ENCODE measurements at places on chromosomes 6 and 20.

GRCh38 chr6:142313284-142313683, 11.5 kb downstream of the ADGRG6 start:
- DNase-seq, result no peak

DNA sequence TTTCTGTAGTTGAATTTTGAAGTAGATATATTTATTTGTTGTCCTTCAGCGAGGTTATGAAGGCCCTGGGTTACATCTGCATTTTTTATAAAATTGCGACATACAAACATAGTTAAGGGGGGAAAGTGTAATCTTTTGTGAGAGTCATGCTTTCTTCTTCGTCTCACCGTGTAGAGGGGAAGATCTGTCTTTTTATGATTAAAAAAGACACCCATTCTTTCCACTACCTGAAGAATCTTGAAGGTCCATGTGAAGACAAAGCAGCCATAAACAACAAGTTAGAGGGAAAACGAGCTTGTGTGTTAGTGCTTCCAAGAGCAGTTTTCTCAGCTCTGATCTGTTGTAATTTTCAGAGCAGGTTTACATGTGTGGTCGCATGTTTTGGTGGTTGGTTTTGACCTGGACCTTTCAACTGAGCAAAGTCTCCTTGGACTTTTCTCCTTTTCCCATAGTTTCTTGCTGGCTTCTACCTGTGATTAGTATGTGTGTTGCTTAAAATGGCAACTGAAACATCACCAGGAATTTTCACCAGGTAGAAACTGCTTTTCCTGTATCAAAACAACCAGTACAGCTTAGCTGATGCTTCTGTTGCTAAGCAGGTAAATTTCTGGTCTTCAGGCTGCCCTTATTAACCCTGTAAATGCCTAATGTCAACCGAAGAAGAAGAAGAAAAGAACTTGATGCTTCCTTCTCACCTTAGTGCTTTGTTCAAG, 37.3 kb downstream of the RREB1 start:
- DNase-seq, result no peak

DNA sequence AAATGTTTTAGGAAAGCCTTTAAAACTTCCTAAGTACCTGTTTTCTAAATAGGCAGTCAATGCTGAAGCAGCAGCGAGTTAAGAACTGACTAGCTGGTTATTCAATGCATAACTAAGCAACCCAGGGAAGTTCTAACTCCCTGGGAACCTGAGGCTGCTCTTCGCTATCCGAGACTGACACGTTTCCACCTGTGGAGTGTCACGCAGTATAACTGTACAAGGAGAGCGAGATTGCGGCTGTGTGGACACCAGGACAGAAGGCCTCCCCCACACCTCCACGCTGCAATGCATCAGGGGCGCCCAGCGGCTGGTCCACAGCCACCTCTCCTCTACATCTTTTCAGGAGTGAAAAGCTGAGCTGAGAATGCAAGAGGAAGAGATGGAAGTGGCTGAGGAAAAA, 8.0 kb downstream of the PXDC1 start:
- peak; percentile 23 for DNase-seq

DNA sequence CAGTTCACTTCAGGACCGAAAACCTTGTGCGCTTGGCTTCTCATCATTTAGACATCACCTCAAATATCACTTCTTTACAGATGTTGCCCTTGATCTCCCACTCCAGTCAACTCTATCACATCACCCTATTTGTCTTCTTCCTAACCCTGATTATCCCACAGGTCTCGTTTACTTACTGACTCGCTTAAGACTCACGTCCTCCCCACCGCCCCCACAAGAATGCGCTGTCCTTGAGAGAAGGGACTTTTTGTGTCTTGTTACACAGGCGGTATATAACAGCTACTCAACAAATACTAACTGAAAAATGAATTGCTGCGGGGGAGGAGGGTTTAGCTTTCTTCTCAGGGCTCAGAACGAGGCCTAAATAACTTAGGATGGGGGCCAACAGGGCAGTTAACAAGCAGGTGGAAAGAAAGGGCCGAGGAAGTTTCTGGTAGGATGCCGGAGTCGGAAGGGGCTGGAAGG, 527 bp downstream of the TOMM34 start:
- DNase-seq, result no peak

DNA sequence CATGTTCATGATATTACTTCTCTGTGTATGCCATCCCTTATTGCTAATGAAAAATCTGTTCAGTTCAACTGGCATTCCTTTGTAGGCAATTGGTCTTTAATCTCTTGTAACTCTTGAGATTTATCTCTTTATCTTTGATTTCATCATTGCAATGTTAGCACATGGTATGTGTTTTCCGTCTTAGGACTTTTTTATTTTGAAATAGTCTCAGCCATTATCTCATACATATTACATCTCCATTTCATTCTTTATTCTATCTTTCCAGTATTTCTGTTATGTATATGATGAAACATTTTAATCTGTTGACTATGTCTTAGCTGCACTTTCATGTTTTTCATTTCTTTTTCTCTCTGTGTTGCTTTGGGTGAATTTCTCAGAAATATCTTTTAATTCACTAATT, 58.1 kb downstream of the VSTM2L start:
- no peak for DNase-seq

- no peak for DNase-seq
These were observed 969.1 kb downstream of the KIF16B start for GRCh38 chr20:15603978-15604805.

- no peak for DNase-seq
These were observed 46.4 kb upstream of the SMOC2 start for GRCh38 chr6:168394606-168395005.

DNA sequence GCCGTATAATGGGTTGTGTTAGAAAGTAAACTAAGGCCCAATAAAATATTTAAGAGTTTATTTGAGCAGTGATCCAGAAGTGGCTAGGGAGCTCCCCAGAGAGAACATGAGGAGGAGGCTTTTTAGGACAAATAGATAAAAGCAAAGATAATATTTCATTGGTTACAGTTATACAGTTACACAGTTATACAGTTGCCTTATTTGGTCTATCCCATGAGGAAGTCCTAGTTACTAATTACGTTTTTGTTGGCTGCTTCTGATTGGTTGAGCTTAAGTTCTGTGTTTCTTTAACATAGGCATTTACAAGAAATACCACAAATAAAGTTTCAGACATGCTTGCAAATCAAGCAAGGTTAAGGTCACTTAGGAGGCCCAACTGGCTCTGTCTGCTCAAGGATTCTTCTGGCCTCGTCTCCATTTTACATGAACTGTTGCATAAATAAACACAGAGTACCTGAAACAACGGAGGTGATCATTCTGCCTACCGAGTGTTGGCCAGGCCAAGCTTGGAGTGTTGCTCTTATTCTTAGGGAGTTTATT, 7.0 kb downstream of the UBD start:
- DNase-seq, result no peak

DNA sequence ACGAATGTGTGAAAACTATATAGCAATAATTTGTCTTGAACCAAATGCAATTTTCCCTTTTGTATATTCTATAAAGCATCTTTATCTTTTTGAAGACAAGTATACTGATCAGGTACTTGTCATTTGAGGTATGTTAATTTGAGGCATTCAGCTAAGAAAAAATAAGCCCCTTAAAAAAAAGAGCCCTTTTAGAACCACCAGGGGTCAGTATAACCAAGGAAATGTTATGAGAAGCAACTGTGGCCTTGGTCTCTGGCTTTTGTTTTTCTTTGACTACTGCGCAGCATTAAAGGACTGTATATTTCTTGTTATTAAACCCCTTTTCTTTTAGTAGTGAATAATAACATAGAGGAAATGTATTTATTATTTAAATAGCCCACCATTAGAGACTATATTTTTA, 43.1 kb downstream of the CD109 start:
- DNase-seq, result no peak

- DNase-seq, result no peak
These were observed 101.0 kb downstream of the KIF16B start for GRCh38 chr20:16472045-16472872.

DNA sequence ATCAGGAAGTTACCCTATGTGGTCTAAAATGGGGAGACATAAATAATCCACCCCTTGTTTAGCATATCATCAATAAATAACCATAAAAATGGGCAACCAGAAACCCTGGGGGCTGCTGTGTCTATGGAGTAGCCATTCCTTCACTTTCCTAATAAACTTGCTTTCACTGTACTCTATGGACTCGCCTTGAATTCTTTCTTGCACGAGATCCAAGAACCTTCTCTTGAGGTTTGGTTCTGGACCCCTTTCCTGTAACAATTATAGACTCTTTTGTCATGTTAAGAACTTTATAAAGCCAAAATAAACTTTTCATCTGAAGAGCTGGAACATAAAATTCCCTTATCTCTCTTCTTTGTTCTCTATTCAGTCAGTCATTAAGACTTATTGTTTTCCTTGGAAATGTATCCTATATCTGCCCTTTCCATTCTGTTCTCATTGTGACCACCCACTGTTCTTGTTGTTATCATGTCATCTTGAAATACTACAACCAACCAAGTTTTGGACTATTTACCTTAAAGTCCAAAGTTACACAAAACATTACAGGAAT, 29.3 kb upstream of the ZBTB24 start:
- DNase-seq, result no peak

DNA sequence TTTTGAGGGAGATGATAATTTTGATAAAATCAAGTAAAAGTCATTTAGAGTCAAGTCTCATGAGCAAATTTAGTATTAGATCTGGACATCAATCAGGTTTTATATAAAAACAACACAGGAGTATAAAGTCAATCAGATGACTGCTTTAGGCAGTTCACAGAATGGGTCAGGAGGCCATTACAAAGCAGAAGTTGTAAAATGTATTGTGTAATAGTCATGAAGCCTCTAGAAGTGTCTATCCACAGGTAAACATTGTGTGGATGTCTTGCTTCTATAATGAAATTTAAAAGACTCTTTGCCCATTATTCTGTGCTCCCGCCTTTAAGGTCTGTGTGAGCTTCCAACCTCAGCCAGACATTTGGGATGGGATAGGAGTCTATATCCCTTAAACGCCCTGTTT, 28.8 kb downstream of the MAP7 start:
- DNase-seq, result no peak

- DNase-seq, result peak; percentile 77
These were observed 79.0 kb downstream of the SYNJ2 start for GRCh38 chr6:158060455-158061360.

DNA sequence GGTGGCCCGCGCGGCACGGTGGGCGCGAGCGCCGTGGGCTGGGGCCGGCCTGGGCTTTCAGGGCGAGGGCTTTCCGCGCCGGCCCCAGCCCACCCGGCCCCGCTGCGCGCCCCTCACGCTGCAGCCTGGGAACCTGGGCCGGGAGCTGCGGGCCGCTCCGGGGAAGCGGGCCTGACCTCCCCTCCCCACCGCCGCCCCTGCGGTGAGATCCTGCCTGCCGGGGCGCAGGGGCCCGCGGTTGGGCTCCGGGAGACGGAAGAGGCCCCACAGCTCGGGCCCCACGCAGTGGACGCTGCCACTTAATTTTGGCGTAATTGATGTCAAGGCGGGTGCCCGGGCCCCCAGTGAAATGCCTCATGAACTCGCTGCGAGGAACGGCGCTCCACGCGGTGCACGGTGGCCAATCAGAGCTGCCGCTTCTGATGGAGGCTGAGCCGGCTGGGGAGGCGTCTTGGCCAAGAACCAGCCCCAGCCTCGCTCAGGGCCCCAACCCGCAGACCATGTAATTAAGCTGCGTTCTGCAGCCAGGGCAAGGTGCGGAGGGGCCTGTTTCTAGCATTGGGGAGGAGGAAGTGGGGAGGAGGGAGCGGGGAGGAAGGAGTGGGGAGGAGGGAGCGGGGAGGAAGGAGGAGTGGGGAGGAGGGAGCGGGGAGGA, 96.1 kb upstream of the BHLHE23 start:
- DNase-seq, result peak; percentile 41

DNA sequence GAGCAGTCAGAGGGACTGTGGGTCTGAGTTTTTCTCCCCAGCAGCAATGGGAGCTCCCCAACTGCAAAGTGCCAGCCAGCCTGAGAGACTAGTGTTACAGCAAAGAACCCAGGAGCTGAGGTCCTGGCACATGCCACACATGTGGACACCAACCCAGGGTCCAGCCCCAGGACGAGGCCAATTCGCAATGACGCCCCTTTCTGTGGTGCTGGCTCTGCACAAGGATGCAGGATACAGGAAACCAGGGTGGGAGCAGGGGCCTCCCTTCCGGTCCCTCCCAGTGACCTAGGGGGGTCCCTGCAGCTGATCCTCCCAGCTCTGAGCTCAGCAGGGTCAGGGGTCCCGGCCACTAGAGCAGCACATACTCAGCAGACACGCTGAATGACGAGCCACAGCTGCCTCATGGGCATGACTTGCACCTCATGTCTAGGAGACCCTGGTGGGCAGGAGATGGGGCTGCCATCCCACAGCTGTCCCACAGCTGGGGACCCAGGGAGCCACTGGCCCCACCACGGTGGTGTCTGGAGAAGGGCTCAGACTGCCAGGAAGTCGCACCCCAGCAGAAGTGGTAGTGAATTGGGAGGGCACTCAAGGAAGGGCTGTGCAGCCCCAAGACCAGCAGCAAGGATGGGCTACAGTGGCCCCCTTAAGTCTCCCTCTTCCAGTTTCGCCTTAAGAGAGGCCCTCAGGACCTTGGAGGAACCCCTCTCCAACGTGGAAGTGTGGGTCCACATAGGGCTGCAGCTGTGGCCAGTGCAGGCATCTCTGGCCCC, 3.6 kb downstream of the ARFRP1 start:
- DNase-seq, result no peak

All from uterus (tissue), 4 donors.